Suppressor macrophage (primary cell): ENCODE measurements at places on chromosomes 11 and 22.

DNA sequence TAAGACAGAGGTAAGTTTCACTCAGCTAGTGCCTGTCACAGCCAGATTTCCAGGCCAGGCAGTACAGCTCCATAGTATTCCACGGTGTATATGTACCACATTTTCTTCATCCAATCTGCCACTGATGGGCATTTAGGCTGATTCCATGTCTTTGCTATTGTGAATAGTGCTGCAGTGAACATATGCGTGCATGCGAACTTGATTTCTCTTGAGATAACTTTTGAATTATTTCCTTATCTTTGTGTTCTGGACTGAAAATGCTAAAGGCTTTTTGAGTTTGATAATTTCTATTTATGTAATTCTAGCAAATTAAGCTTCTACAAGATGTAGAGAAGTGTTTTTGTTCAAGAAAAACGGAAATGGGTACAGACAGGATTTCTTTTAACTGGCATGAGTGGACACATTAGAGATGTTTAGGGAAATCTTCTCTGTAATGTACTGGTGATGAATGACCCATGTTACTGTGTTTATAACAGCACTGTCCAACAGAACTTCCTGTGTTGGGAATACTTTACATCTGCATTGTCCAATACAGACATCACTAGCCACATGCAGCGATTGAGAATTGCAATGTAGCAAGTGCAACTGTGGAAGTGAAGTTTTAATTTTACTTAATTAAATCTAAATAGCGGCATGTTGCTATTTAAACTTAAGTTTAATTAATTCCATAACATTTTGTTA is 151.3 kb downstream of the CADM1 start:
- no peak for DNase-seq

GRCh38 chr22:22001664-22002525 is 19.3 kb upstream of the TOP3B start:
- DNase-seq, result no peak

DNA sequence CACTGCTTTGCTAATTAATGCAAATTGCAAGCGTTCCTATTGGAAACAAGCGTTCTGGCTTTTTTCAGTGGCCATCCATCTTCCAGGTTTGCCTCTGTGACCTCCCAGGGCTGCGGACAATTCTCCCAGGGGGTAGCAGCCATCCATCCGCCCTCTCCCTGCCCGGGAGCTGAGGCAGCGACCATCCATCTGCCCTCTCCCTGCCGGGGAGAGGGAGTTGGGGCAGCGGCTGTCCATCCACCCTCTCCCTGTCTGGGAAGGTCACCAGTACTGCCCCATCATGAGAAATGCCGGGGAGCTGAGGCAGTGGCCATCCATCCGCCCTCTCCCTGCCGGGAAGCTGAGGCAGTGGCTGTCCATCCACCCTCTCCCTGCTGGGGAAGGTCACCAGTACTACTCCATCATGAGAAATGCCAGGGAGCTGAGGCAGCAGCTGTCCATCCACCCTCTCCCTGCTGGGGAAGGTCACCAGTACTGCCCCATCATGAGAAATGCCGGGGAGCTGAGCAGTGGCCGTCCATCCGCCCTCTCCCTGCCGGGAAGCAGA is 394.7 kb downstream of the BRD1 start:
- no peak for DNase-seq

DNA sequence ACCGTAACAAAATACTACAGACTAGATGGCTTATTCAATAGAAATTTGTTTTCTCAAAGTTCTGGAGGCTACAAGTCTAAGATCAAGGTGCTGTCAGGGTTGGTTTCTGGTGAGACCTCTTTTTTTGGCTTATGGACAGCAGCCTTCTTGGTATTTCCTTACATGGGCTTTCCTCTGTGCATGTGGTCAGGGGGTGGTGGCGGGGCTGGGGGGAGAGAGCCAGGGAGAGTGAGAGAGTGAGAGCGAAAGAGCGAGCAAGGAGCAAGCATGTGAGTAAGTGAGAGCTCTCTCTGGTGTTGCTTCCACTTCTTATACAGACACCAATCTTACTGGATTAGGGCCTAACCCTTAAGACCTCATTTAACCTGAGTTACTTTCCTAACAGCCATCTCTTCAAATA is 181.5 kb downstream of the TMEM135 start:
- DNase-seq, result no peak

DNA sequence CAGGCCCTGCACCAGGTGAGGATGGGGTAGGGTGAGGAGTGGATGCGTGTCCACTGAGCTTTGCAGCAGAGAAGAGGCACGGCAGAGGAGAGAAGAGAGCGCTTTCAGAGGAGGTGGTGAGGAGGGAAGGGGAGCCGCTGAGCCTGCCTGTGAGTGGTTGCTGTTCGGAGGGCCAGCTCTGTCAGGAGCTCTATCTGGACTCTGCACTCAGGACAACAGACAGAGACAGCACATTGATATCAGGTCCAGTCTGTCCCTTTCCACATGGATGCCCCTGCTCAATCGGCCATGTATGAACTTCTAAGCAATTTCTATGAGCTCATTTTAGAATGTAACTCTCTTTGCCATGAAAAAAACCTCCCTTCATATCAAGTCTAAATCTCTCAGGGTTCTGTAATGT is 158.6 kb downstream of the KIRREL3 start:
- no peak for DNase-seq

- no peak for DNase-seq
Measured at GRCh38 chr11:70415191-70415590, 16.9 kb downstream of the CTTN start.

GRCh38 chr22:42468841-42469240 is 36.6 kb upstream of the NFAM1 start:
- DNase-seq, result no peak

DNA sequence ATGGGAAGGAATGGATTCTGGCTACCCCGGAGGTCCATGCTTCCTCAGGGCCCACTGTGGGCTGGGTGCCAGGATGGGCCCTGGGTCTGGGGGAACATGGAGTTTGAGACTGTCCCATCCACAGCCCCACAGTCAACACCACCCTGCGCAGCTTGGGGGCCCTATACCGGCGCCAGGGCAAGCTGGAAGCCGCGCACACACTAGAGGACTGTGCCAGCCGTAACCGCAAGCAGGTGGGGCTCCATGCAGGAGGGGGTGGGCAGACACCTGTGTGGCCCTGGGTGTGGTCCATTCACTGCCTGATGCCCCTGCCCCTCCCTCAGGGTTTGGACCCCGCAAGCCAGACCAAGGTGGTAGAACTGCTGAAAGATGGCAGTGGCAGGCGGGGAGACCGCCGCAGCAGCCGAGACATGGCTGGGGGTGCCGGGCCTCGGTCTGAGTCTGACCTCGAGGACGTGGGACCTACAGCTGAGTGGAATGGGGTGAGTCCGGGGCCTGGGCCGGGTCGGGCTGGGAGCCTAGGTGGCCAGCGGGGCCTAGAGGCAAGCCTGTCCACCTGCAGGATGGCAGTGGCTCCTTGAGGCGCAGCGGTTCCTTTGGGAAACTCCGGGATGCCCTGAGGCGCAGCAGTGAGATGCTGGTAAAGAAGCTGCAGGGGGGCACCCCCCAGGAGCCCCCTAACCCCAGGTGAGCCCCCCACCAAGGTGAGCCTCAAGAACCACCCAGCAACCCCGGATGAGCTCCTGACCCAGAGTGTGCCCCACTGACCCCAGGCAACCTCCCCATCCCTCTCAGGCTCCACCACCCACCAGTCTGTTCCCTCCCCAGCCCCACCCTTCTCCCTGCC is 2.7 kb upstream of the RAB1B start:
- DNase-seq, result no peak

GRCh38 chr11:7451952-7452494 is 33.3 kb upstream of the OLFML1 start:
- no peak for DNase-seq

DNA sequence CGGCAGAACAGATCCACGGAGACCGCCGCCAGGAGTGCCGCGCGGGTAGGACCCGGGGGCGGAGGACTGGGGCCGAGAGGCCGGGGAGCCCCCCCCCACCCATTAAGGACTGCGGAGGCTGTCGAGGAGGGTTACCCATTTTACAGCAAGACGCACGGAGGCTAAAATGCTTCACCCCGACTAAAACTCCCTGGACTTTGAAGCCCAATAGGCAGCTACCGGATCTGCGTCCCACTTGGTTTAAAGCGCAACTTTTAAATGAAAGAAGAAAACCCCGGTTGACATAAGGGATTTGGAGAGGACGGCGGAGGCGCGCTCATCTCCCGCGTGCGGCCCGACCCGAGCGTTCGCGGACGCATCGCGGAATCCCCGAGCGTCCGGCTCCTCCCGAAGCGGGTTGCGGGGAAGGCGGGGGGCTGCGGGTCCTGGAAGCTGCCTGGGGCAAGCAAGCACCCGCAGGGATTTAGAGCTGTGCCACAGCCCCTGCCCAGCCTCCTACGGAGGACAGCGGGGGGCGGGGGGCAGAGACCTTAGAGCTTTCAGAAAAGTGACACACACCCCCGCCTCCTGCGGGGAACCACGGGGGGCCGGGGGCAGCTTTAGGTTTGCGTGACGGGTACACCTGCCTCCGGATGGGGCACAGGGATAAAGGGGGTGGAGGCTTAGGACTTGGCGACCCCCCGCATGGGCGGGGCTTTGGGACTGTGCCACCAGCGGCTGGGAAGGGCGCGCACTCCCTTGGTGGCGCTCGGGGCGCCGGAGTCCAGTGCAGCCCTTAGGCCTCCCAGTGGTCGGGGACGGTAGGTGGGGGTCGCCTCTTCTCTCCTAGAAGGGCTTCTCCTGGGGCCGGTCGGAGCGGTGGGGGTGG is 760 bp upstream of the CELSR1 start:
- DNase-seq, result peak; percentile 69

DNA sequence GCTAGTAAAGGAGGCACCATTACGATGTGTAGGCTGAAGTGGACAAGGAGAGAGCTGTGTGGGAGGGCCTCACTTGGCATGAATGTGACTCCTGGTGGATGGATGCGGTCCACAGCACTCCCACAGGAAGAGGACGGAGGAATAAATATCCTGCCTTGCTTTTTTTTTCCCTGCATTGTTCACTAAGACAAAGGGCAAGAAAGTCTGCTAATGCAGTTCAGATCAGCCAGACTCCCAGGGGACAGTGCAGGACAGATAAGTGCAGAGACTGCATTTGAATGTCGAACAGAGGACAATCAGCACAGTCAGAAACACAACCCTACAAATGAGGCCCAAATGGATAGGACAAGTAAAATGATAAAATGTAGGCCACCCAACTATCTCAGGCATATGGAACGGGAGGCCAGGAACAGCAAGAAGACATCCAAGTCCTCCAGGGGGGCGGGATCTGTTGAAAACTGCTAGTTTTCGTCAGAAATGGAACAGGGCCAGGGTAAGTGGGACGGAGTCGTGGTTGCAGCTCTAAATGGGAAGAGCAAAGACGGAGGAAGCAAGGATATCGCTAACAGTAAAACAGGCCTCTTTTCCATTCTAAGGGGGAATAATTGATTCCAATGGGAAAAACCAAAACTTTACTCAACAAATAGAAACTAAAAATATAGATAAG is 25.2 kb upstream of the OR8B8 start:
- no peak for DNase-seq

DNA sequence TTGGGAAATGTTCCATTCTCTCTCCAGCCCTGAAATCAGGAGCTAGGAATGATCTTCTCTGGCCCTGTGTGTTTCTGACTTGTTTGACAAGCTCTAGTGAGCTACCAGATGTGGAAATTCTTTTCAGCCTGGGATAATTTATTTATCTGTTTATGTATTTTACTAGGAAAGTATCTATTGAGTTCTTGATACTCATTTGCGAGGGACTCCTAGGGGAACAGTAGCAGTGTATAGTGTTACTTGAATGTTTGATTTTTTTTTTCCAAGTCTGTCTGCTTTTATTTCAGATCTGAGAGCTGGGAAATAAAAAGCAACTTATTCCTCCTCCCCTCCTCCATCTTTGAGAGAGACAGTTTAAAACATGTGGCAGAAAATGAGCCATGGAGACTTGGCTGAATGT is 92.5 kb downstream of the ALX4 start:
- no peak for DNase-seq

DNA sequence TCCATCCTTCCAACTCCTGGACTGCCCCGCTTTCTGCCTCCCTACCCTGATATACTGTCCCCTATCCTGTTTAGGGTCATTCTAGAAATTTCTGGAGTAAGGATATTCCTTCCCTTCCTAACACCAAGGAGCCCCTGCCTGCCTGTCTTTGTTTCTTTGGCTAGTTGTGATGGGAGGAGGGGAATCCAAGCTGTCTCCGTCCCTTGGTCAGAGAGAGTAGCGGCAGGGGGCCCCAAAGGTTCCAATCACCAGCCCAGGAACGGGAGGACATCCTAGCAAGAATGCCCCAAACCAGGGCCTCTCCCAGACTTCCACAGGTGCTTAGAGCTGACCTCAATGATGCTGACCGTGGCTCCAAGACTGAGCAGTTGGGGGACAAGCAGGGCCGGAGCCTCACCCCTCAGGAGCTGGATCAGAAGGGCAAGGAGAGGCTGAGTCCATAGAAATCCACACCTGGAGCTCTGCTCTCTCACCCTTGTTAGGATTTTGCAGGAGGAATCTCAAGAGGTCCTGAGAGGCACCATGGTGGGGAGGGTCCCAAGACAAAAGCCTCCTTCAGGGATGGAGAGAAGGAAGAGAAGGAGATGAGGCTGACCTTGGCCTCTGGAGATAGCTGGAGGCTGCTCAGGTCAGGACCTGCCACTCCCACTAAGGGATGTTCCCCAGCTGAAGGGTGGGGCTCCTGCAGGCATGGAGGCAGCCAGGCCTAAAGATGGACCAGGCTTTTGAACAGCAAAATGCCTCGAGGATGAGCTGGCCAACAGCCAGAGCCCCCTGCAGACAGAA is 13.6 kb downstream of the SLC22A12 start:
- DNase-seq, result no peak

- DNase-seq, result no peak
Measured at GRCh38 chr11:8241373-8242117, 22.1 kb downstream of the LMO1 start.

GRCh38 chr11:3345736-3346135 is 33.2 kb downstream of the ZNF195 start:
- DNase-seq, result no peak

GRCh38 chr11:102494216-102494615 is 36.3 kb downstream of the MMP7 start:
- no peak for DNase-seq

DNA sequence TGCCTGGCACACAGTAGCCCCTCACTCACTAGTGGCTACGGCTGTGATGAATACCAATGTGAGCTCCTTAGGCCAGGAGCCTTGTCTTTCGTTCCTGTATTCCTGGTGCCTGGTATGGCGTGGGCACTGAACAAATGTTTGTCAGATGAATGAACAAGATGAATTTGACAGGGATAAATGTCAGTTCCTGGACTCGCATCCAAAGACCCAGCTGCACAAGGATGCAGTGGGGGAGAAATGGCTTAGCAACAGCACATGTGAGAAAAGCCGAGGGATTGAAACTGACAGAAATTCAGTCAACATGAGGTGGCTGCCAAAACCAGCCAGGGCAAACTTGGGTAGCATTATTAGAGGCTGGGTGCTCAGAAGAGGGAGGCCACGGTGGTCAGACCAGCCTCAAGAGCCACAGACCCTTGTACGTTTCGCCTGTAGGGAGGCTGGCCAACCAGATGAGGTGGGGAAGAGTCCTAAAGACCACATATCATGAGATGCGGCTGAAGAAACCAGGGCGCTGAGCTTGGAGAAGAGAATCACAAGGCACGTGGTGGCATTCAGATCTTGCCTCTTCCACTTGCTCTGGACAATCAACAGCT is 7.7 kb upstream of the SLC22A8 start:
- DNase-seq, result no peak
